Activated CD8-positive, alpha-beta T cell treated with anti-CD3 and anti-CD28 coated beads, Interleukin-2, amount 10 ng/mL, durations not matched to agents 7 days and 5 days (primary cell): ENCODE measurements at places on chromosomes 2 and 18. TPM values are rescaled to one million over a fixed set of nuclear protein-coding genes. Genes with fewer than 3 reads are reported as not detected.
A peak's percentile ranks its signal among the peaks of the same experiment; 100 is the strongest.

GRCh38 chr2:8623576-8623957 lies 58.3 kb upstream of the ID2 start:
- H3K4me1 ChIP-seq: peaks cover 12% of the 10 kb centered on the region
- no peak overlapping the region for H3K27ac ChIP-seq
- H3K4me3 ChIP-seq: no peak overlapping the region
- H3K36me3 ChIP-seq: no peaks in the 10 kb centered on the region

Gene COL4A3
- not detected for total RNA-seq

DNA sequence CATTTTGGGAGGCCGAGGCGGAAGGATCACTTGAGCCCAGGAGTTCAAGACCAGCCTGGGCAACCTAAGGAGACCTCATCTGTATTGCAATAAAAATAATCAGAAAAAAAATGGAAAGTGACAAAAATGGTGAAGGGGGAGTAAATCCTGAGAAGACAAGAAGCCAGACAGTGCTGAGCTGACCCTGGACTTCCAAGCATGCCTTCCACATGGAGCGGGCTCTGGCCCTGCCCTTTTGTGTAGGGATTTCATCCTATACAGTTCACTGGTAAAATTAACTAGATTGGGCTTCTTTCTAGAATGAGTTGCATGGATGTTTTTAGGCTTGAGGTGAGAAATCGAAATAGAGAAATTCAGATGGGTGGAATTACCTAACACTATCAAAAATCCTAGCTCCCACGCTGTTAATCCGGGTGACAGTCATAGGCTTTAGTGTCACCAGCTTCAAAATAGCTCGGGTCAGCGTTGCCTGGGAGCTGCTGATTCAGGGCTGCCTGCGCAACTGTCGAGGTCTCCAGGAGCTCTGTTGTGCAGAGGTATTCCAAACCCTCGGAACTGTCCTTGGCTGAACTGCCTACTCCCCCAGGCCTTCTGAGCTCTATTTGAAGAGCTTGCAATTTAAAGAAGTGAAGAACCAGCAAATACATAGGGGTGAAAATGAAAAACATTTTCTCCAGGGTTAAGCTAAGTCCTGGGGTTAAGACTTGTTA lies 21.5 kb upstream of the ZNF532 start:
- peaks cover 40% of the 10 kb centered on the region for H3K27me3 ChIP-seq
- H3K27ac ChIP-seq: no peak overlapping the region
- no peaks in the 10 kb centered on the region for H3K36me3 ChIP-seq

Gene DNAJC5G
- not detected for total RNA-seq

DNA sequence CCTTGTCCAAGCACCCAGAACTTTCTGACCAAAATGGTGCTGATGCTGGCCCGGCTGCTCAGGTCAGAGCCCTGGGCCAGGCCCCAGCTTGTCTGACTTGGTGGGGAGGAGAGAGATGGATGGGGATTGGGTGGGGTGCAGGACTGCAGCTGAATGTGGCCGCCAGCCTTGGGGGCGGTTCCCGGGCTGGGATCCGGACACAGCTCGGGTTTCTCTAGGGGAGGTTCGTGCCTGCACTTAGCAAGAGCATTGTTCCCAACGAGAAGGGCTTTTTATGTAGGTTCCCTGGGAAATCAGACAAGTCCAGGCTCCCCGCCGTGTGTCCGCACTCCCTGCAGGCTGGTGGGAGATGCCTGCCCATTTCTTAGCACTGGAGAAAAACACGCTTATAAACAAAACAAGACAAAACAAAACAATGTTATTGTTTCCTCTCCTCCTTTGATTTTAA lies 50.5 kb upstream of the HS6ST1 start:
- peaks cover 24% of the 10 kb centered on the region for H3K27me3 ChIP-seq
- DNase-seq: no peak
- H3K36me3 ChIP-seq: no peaks in the 10 kb centered on the region
- peaks cover 22% of the 10 kb centered on the region for H3K4me1 ChIP-seq

Gene LOXL3
- total RNA-seq: 0.21 TPM

DNA sequence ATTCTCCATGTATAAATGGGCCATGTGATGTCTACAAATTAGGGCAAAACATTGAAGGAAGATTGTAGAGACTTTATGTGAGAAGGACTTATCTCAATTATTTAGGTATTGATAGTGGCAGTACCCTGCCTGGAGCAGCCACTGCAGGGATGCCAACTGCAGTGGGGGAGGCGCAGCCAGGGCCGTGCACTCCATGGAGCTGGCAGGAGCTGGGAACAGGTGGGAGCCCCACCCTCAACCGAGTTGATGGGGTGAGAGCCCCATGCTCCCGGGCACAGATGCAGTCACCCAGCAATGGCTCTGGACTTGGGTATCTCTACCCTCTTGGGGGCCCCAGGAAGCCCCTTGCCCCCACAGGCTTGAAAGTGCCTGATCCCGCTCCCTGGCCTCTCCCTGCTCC lies 564.3 kb downstream of the SLC4A3 start:
- H3K27me3 ChIP-seq: no peaks in the 10 kb centered on the region
- no peak overlapping the region for H3K27ac ChIP-seq
- H3K4me3 ChIP-seq: no peak overlapping the region
- H3K36me3 ChIP-seq: no peaks in the 10 kb centered on the region
- H3K4me1 ChIP-seq: no peaks in the 10 kb centered on the region
- no peak for DNase-seq

Gene TYMS
- total RNA-seq: 502 TPM

- H3K4me3 ChIP-seq: no peak overlapping the region
- DNase-seq: no peak
- no peaks in the 10 kb centered on the region for H3K27me3 ChIP-seq
- no peaks in the 10 kb centered on the region for H3K36me3 ChIP-seq
- H3K4me1 ChIP-seq: no peaks in the 10 kb centered on the region
- H3K27ac ChIP-seq: no peak overlapping the region
Measured at GRCh38 chr2:79178076-79178674, 18.6 kb upstream of the REG3A start.

GRCh38 chr2:156562124-156562523 lies 125.9 kb downstream of the GPD2 start:
- no peaks in the 10 kb centered on the region for H3K4me1 ChIP-seq
- no peak for DNase-seq
- H3K27ac ChIP-seq: no peak overlapping the region
- no peak overlapping the region for H3K4me3 ChIP-seq
- H3K36me3 ChIP-seq: peaks cover 14% of the 10 kb centered on the region

Gene CDH2
- 0.21 TPM for total RNA-seq

- H3K4me1 ChIP-seq: peaks cover 64% of the 10 kb centered on the region
- peak overlapping the region; percentile 60 for H3K4me3 ChIP-seq
- peaks cover 18% of the 10 kb centered on the region for H3K27me3 ChIP-seq
Measured at GRCh38 chr2:136139631-136140030, 21.7 kb upstream of the CXCR4 start.

DNA sequence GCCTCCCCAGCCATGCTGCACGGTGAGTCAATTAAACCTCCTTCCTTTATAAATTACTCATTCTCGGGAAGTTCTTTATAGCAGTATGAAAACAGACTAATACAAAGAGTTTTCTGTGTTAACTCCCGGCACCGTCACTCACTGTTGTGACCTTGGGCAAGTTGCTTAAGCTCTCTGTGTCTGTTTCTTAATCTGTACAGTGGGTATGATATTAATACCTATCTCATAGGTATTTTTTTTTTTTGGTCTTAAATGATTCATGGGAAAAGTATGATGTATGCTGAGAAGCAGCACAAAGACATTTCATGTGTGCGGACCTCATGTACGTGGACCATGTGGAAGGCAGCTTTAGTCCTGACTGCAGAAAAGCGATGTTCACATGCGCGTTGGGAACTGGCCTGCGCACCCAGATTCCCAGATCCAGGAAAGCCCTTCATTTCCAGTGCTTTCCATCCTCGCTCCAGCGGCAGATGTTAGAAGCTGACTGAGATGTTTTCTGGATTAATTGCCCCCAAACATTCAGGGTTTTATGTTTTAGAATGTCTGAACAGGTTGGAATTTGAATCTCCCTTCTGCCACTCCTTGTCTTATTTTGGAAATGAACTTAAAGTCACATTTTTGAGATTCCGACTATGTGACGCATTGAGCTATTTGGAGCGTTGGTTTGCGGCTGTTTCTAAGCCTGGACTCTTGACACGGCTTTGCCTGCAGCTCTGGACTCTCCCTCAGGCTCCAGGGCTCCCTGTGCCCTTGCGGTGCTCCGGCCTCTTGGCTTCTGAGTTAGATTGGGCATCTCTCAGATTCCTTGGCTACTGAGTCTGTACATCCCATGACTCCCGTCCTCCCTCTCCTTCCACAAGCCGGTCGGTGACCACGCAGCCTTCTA lies 61.4 kb downstream of the SLC4A3 start:
- H3K36me3 ChIP-seq: no peaks in the 10 kb centered on the region
- H3K4me1 ChIP-seq: peaks cover 16% of the 10 kb centered on the region
- no peak for DNase-seq
- H3K4me3 ChIP-seq: no peak overlapping the region
- H3K27ac ChIP-seq: no peak overlapping the region
- peaks cover 8% of the 10 kb centered on the region for H3K27me3 ChIP-seq

DNA sequence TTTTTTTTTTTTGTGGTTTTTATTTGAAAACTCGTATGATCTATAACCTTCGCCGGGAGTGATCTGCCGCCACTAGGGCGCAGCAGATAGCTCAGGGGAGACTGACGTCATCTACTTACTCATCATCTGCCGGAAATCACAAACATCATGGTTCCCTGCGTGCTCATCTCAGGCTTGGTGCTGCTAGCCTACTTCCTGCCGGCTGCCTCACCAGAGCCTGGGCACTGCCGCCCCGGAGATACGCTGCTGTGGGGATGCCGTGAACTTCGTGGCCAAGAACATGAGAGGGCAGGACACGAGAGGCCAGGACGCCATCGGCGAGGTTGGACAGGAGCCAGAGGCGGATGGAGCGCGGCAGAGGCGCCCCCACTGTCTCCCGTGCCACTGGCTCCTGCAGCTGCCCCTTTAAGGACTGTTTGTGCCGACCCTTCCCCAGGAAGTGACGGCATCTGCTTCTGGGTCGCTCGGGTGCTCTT lies 68.8 kb downstream of the DOK6 start:
- no peaks in the 10 kb centered on the region for H3K4me1 ChIP-seq
- peak overlapping the region; percentile 46 for H3K27ac ChIP-seq
- H3K36me3 ChIP-seq: no peaks in the 10 kb centered on the region
- no peak overlapping the region for H3K4me3 ChIP-seq
- DNase-seq: peak; percentile 43
- H3K27me3 ChIP-seq: no peaks in the 10 kb centered on the region

Gene STPG4
- not detected for total RNA-seq

DNA sequence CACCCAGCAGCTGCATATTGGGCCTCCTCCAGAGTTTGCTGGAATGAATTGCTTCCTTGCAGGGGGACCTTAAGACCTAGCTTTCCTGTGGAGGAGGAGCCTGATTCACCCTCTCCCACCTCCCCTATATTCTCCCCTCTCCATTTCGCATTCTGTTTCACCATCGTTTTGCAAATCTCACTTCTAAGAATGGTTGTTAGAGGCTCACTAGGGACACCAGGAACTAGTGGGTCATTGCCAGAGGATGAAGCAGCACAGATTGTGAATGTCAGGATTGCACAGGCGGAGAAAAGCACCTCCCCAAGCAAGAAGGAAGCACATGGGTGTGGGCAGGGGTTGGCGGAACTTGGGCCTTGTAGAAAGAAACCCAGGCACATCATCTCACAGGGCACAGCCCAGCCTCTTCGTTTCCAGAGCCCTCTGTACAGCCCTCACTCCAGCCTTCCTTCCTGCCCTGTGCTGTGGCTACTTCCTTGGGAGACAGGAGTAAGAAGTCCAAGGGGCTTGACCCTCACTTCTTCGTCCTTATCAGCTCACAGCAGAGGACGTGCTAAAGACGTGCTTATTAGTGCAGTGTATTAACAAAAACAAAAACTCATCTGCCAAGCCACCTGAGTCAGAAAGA lies 63.4 kb downstream of the TACR1 start:
- no peak for DNase-seq
- no peaks in the 10 kb centered on the region for H3K4me1 ChIP-seq
- H3K27me3 ChIP-seq: peaks cover 9% of the 10 kb centered on the region
- no peaks in the 10 kb centered on the region for H3K36me3 ChIP-seq
- no peak overlapping the region for H3K4me3 ChIP-seq
- no peak overlapping the region for H3K27ac ChIP-seq

- H3K27ac ChIP-seq: no peak overlapping the region
- H3K4me1 ChIP-seq: no peaks in the 10 kb centered on the region
- no peak for DNase-seq
- H3K4me3 ChIP-seq: no peak overlapping the region
- H3K27me3 ChIP-seq: no peaks in the 10 kb centered on the region
- H3K36me3 ChIP-seq: peaks cover 14% of the 10 kb centered on the region
Measured at GRCh38 chr2:241376808-241377207, 20.7 kb downstream of the FARP2 start.

GRCh38 chr2:28991021-28991420 lies 9.9 kb downstream of the TOGARAM2 start:
- no peak for DNase-seq
- H3K27me3 ChIP-seq: peaks cover 4% of the 10 kb centered on the region
- H3K4me1 ChIP-seq: peaks cover 10% of the 10 kb centered on the region
- H3K36me3 ChIP-seq: no peaks in the 10 kb centered on the region
- H3K27ac ChIP-seq: no peak overlapping the region
- no peak overlapping the region for H3K4me3 ChIP-seq

Gene FASTKD1
- total RNA-seq: 42.1 TPM

- no peak overlapping the region for H3K4me3 ChIP-seq
- no peaks in the 10 kb centered on the region for H3K27me3 ChIP-seq
- H3K4me1 ChIP-seq: peaks cover 57% of the 10 kb centered on the region
- H3K36me3 ChIP-seq: no peaks in the 10 kb centered on the region
- H3K27ac ChIP-seq: no peak overlapping the region
Measured at GRCh38 chr2:70116936-70117552, 29.8 kb downstream of the PCBP1 start.

DNA sequence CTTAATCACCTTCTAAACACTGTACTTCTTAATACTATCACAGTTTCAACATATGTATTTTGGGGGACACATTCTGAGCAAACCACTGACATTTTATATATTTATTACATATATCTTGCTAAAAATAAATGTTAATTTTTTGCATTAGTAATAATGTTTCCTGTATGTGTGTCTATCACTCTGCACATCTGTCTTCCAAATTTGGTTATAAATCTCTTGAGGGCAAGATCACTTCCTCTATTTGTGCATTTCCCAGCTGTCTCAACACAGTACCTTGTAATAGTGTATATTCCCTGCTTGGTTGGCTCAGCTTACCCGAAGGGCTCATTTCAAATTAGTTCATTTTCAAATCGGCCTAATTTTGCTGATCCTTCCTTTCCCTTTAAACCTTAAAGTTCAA lies 617.1 kb upstream of the GYPC start:
- H3K27me3 ChIP-seq: no peaks in the 10 kb centered on the region
- H3K36me3 ChIP-seq: no peaks in the 10 kb centered on the region
- no peak overlapping the region for H3K27ac ChIP-seq
- H3K4me1 ChIP-seq: no peaks in the 10 kb centered on the region
- H3K4me3 ChIP-seq: no peak overlapping the region

Gene RASGRP3
- total RNA-seq: 4.0 TPM

Gene ANO7
- total RNA-seq: 0.29 TPM

DNA sequence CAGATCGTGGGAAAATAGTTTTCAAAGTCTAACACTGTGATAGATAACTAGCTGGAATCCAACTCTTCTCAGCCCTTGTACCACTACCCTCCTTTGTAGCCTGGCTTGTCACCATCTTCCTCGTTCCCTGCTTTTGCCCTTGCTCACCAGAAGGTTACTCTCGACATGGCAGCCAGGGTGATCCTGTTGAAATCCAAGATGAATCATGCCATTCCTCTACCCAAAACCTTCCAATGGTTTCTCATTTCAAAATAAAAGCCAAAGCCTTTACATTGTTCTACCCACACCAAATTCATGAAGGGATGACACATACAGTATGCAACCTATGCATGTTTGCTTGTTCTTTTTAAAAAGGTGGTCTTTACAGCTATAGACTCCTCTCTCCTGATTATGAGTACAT lies 45.7 kb downstream of the STAT4 start:
- peak overlapping the region; percentile 7 for H3K27ac ChIP-seq
- no peak for DNase-seq
- H3K4me3 ChIP-seq: no peak overlapping the region
- H3K4me1 ChIP-seq: peaks cover 50% of the 10 kb centered on the region
- H3K36me3 ChIP-seq: peaks cover 69% of the 10 kb centered on the region

GRCh38 chr2:2286592-2286991 lies 44.5 kb downstream of the MYT1L start:
- H3K4me1 ChIP-seq: no peaks in the 10 kb centered on the region
- H3K4me3 ChIP-seq: no peak overlapping the region
- DNase-seq: no peak
- H3K36me3 ChIP-seq: no peaks in the 10 kb centered on the region
